ENCODE measurements at places on chromosomes 6 and 20.

GRCh38 chr6:106620931-106621672, 8.2 kb downstream of the RTN4IP1 start:
- DNase-seq: no peak

DNA sequence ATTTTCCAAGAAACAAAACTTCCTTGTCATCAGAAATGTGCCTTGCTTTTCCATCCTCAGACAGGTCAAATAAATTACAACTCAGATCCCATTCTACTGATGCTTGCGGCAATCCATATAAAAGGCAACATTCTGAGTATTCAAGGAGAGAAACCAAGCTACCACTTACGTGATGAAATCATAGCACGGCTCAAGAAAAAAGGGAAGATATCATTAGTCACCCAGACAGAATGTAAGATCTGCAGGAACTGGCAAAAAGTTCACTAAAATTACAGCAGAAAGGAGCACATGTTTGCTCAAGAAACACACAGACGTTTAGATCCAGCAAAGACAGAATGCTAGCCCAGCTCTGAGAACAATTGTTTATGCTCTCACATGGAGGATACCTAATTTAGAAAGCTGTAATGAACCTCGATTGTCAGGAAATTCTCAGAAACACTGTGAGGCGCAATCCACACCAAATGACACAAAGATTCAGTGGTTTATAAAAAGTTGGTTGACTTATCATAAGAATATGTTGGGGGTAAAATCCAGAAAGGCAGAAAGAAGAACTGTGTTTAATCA, 304.2 kb downstream of the ADGRG6 start:
- DNase-seq: no peak

DNA sequence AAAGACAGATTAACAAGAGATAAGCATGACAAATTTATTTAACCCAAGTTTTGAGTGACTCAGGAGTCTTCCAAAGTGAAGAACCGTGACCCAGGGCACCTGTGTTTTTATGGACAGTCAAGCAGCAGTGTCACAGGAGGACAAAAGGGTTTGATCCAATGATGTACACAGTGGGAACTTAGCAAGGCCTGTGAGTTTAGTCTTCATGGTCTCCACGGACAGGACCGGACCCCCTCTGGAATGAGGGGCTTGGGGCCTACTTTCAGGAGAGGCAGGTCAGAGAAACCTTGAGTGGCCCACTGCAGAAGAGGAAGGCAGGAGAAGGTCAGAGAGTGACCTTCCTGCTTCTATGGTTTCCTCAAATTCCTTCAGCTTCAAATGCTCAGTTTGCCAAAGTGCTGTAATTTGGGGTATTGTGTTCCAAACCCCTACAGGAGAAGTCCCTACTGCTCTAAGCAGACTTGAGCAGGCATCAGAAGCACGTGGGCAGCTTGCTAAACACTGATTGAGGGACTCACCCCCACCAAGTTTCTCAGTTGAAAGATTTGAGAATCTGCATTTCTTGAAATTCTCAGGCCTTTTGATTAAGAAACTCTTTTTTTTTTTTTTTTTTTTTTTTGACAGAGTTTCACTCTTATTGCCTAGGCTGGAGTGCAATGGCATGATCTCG, 26.4 kb upstream of the ZMYND8 start:
- DNase-seq: no peak

DNA sequence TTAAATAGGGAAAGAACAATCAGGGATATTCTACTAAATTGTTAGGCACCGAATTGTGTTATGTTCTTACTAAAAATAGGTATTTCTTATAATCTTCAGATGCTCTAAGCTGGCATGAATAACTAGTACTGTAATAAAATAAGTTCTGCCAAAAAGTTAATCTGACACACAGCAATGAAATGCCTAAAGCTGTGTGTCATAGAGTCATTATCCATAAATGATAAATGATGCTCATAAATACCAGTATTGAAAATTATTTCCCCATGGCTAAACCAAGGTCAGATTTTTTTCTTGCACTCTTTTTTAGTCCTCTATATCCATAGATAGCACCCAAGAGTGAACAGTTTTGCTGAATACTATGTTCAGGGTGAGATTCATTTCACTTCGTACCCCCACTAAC, 11.7 kb upstream of the PRIM2 start:
- DNase-seq: no peak

GRCh38 chr20:63224412-63225081, 8.6 kb upstream of the YTHDF1 start:
- DNase-seq: peak; percentile 42

GRCh38 chr6:166277018-166277417, 31.2 kb downstream of the PRR18 start:
- no peak for DNase-seq

GRCh38 chr6:21578523-21578922, 15.0 kb upstream of the SOX4 start:
- no peak for DNase-seq

- no peak for DNase-seq
These were observed 140.4 kb downstream of the UST start for GRCh38 chr6:148887181-148887580.

GRCh38 chr20:9200620-9201019, 131.7 kb downstream of the PLCB4 start:
- no peak for DNase-seq

DNA sequence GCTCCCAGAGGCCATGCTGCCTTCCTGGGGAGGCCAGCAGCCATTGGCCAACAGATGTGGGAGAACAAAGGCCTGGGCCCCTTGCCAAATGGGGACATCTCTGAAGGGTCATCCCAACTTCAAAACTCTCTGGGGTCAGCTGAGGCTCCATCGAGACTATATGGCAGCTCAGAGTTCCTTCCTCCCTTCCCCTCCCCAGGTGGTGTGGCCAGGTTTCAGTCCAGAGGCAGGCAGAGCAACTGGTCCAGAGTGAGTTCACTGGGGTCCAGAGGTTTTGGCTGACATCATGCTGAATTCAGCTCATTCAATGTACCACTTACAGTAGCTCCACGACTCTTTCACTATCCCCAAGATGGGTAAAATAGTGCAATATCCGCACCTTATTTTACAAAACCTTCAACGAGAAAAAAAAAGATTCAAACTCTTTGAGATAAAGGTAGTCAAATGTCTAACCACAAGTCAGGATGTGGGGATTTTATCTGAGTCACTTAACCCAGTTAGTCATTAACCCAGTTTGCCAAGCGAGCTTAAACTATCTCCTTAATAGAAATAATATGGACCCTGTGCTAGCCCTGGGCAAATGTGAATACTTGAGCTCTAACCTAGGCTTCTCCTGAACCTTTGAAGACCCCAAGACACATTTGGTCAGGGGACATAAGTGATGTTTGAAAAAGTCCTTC, 108.4 kb upstream of the PLEKHG1 start:
- no peak for DNase-seq

- no peak for DNase-seq
These were observed 135.4 kb downstream of the JPH2 start for GRCh38 chr20:44051661-44052000.

GRCh38 chr20:38997622-38998021, 35.5 kb downstream of the DHX35 start:
- no peak for DNase-seq

- no peak for DNase-seq
These were observed 56.4 kb upstream of the SLC22A1 start for GRCh38 chr6:160065200-160065599.

DNA sequence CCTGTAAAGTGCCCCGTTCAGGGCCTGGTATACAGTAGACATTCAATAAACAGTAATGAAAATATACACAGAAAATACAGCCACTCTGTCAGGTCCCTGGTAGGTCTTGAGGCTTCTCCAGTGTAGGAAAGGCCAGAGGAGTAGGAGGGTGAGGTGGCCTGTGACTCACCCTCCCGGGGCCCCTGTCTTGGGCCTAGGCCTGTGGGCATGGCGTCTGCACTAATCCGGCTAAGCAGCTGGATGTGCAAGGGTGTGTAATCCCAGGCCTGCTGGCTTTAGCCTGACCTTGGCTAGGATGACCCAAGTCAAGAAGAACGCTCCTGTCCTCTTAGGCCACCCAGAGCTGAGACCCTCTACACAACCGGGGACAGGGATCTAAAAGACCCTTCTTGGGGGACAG, 84.9 kb downstream of the KCNB1 start:
- peak; percentile 92 for DNase-seq

- no peak for DNase-seq
These were observed 237.7 kb upstream of the CITED2 start for GRCh38 chr6:139612135-139612465.

DNA sequence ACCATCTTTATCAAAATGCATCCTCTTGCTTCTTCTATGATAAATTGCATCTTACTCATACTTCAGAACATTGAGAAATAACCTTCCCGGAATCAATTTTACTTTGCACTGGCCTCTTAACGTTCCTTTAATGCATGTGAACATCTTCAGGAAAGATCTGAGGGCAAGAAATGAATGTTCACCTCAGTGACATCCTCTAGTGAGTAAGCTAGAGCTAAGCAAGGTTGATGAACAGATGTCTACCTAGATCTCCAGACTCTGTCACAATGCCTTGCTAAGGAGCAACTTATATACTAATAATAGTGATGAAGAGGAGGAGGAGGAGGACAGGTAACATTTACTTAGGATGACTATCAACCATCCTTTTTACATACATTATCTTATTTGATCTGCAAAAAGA, 16.8 kb upstream of the HINT3 start:
- DNase-seq: no peak

- DNase-seq: no peak
These were observed 553.7 kb downstream of the CD109 start for GRCh38 chr6:74249658-74250057.

- no peak for DNase-seq
These were observed 18.2 kb upstream of the CEP85L start for GRCh38 chr6:118669561-118669960.

DNA sequence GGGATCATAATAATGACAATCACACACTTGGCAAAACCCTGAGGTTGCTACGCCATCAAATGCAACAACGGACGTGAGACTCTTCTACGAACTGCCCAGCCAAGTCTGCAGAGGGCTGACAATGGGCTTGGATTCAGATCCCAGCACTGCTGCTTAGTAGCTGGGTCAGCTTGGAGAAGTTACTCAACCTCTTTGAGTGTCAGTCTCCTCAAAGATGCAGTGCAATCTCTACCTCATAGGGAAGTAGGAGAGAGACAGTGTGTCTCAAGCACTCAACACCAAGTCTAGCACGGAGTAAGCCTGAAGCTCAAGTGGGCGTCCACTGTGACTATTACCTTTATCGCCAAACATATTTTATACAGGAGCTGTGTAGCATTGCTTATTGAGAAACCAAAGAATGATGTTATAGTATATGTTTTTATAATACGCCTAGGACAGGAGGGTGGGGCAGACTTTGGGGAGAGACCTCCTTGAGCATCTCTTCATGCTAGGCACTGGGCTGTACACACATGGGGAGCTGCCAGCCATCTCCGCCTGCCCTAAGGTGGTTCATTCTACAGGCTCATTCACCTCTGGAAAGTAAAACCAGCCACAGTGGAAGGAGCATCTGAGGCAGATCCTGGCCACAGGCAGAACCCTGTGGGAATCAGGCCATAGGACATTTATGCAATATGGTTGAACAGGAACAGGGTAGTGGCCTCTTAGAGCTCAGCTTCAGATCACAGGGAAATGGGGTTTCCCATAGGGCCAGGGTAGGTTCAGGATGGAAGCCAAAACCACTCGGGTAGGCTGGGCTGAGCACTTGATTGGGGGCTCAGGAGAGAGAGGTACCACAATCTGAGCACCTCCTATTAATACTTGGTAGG, 160.2 kb downstream of the MRPL14 start:
- DNase-seq: no peak

DNA sequence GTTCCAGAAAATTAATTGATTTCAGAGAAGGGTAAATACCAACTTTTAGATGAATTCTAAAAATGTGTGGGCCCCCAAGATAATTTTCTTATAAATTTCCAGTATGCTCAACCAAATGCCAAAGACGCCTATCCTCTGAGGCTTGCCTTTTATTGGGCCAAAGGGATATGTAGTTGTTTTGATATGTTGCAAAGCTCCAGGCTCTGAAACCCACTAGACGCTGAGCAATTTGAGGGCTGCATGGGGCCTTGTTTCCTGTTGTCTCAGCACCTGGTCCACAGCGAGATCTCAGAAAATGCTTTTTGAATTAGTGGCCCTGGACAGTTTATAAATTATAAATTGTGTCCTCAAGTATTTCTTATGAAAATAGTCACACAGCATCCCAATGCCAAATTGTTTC, 397.2 kb downstream of the SAMD5 start:
- no peak for DNase-seq

DNA sequence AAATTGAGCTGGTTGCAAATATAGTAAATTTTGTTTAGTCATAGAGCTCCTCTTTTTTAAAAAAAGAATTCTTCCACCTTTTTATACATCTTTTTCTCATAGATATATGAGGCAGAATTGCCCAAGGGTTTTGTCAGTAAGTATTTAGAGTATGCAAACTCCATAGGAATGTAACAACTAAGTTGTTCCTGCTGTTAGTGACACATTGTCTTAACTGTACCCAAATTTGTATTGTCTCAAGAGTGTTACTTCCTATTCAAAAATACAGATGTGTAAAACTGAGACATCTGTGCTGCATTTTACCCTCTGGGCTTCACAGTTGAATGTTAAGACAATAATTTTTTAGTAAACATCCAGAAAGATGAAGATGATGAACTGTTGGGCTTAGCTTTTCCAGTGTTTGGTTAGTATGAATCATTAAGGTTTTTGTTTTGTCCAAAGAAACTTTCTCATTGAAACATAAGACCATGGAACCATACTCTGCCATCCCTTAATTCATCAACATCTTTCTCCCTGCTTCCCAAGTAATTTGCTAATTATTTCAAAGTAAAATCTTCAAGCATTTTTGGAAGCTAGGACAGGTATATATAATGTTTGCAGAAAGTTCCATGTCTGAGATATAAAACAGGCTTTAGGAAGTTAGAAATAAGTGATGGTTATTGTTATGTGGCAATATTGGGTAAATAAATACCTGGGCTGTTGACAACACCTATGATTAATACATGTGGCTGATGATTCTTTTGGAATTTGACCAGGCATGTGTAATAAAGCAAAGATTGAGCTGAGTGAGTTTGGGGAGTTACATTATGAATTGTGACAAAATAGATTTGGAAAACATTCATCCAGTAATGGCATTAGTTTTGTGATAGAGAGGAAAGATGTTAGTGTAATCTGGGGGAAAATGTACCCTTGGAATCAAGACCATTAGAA, 11.2 kb downstream of the OGFRL1 start:
- no peak for DNase-seq

- DNase-seq: no peak
These were observed 318.0 kb upstream of the PTCHD4 start for GRCh38 chr6:48429021-48429420.

GRCh38 chr6:15160812-15161211, 85.1 kb upstream of the JARID2 start:
- no peak for DNase-seq

DNA sequence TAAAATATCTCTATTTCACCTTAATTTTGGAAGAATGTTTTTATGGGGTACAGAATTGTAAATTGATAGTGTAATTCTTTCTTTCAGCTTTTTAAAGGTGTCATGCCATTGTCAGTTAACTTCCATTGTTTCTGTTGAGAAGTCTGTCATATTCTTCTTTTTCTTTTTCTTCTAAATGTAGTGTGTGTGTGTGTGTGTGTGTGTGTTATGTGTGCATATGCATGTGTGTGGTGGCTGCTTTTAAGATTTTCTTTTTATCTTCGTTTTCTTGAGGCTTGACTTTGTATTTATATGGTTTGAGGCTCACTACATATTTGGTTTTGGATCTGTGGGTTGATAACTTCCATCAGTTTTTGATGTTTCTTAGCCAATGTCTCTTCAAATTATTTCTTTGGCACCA, 176.5 kb downstream of the OGFRL1 start:
- DNase-seq: no peak
